NCI-H2081 (cell line): ENCODE measurements at places on chromosomes 5 and 9.
A peak's percentile ranks its signal among the peaks of the same experiment; 100 is the strongest.

- DNase-seq = no peak
These were observed 49.0 kb downstream of the SGCD start for GRCh38 chr5:156375895-156376495.

- no peak for DNase-seq
These were observed 11.2 kb downstream of the ADAMTSL2 start for GRCh38 chr9:133545494-133546286.

GRCh38 chr5:163659568-163659902 lies 154.1 kb downstream of the MAT2B start:
- no peak for DNase-seq

- no peak for DNase-seq
These were observed 1297.2 kb upstream of the WWC1 start for GRCh38 chr5:166994226-166994625.

- DNase-seq = peak; percentile 25
These were observed 315.5 kb upstream of the C9orf72 start for GRCh38 chr9:27888661-27889295.

GRCh38 chr9:75130621-75131230 lies 42.4 kb downstream of the OSTF1 start:
- no peak for DNase-seq

DNA sequence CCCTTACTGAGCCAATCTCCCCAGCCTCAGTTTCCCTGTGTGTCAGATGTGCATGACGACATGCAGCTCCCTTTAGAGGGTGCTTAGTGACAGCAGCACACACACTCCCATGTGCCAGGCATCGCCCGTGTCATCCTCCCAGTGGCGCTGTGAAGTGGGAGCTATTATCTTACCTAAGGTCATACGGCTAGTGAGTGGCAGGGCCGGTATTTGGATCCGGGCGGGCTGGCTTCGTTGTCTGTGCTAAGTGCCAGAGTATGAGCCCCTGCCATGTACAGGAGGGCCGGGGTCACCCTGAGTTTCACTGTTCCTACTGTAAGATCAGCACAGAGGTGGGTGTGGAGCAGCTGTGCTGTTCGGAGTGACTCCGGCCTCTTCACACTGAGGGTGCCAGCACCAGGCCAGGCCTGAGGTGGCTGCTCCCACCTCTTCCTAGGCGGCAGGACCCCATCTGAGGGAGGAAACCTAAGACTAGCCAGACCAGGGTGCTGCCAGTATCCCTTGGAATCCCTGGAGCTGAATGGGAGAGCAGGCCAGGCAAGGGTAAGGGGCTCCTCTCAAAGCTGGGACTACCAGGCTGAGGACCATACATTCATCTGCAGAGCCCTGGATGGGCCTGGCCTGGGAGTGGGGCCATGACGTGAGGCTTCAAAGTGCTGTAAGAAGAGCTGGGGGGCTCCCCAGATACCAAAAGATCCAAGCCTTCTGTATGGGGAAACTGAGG lies 22.5 kb downstream of the AQP7 start:
- no peak for DNase-seq

DNA sequence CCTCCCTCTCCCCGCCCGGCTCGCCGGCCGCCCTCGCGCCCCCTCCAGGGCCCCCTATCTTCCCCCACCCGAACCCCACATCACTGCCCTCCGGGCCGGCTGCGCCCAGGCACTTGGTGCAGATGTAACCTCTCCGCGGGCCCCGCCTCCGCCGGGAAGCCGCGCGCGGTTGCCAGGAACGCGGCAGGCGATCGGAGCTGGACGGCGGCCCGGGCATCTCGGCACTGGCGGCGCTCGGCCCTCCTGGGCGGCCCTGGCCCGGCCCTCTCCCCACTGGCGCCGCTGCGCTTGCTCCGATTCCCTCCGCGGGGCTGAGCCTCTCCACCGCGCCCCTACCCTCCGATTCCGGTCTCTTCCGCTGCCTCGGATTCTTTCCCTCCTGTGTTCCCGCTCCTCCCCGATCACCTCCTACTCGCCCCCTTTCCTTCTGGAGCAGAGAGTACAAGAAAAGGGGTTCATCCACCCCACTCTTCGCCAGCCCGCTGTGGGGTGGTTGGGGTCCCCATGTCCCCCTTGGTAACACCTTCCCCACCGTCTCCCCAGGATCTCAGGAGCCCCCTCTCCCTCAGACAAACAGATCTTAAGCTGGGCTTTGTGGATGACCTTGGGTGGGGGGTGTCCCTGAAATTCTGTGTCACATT lies 70.6 kb downstream of the C9orf50 start:
- DNase-seq = peak; percentile 60

DNA sequence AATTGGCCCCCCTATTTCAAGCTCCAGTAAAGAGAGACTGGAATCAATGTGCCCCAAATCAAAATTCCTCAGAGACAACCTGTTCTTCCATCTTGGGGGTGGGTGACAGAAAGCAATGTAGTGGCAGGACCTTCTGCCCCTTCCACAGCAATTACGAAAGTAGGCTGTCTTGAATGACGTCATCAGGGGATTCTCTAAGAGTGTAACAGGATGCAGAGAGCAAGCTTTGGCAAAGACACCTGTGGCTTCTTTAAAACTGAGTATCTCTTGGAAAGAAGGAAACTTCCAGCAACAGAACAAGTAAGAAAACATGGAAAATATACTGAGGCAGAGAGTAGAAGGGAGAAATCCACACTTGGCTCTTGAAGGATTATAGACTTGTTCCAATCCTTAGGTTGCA lies 247.6 kb upstream of the PDE4D start:
- DNase-seq = no peak

GRCh38 chr5:2105141-2105540 lies 222.4 kb upstream of the IRX4 start:
- no peak for DNase-seq

DNA sequence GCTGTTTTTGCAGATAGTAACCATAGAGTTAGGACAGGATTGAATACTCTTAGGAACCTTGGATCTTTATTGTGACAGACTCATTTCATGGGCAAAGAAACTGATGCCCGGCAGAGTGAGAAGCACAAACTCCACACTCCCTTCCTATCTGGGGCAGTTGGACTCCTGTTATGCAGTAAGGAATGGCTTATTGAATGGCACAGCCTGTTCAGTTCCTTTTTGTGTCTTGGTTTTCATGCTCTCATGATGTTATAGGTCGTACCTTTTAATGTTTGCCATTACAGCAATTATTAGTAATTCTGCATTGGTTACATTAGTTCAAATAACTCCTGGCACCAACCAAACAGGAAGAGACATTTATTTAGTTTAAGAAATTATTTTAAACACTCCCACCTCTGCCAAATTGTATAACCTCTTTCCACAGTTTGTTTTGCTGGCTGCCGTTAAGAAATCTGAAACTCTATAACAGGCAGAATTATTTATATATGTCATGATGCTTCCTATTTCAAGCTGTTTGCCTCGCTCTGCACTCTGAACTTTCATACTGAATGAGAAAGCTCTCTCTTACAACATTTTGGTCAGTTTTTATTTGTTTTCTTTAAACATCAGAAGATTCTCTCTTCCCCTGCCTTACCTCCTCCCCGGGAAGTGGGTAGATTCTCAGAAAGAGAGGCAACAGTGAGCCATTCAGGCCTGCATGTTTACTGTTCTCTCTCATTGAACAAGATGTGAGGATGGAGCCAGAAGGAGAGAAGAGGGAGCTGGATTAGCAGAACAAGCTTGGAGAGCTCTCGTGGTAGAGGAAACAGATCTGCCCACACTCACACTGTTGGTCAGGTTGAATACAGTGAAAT lies 144.4 kb downstream of the ARHGEF28 start:
- no peak for DNase-seq

- peak; percentile 62 for DNase-seq
These were observed 288.0 kb downstream of the ICE1 start for GRCh38 chr5:5710471-5710870.

GRCh38 chr5:66436721-66437120 lies 159.5 kb upstream of the MAST4 start:
- DNase-seq = no peak

DNA sequence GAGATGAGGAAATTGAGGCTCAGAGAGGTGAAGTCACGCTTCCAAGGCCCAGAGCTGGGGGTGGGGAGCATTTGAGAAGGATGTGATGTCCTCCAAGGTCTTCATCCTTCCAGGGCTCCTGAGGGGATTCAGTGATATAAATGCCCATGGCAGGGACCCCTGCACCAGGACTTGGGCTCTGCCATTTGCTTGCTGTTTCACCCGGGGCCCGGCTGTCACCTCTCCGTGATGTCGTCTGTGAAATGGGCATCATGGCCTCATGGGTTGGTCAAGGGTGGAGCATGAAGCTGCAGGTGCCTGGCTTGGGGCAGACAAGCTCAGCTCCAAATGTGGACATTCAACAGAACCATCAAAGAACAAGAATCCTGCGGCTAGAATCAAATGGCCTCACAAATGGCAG lies 253.1 kb downstream of the PBX3 start:
- no peak for DNase-seq

GRCh38 chr5:143214890-143215289 lies 188.6 kb downstream of the NR3C1 start:
- no peak for DNase-seq

DNA sequence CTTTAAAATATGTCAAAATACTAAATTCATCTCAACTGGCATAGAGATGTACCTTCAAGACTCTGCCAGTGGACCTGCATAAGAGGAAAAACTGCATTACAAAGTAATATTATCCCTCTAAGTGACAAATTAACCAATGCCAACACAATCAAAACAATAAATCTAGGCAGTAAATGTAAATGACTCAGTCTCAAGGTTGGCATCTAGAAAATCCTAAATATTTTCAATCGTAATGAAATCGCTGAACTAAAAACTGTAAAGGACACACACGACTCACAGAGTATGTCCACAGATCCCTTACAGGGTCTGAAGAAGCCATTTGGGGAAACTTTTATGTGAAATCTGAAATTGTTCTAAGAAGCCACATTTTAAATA lies 31.2 kb downstream of the ERMP1 start:
- DNase-seq = no peak

- DNase-seq = no peak
These were observed 42.7 kb downstream of the PTPN3 start for GRCh38 chr9:109455391-109455790.

GRCh38 chr5:113147101-113147508 lies 170.5 kb downstream of the DCP2 start:
- DNase-seq = no peak

DNA sequence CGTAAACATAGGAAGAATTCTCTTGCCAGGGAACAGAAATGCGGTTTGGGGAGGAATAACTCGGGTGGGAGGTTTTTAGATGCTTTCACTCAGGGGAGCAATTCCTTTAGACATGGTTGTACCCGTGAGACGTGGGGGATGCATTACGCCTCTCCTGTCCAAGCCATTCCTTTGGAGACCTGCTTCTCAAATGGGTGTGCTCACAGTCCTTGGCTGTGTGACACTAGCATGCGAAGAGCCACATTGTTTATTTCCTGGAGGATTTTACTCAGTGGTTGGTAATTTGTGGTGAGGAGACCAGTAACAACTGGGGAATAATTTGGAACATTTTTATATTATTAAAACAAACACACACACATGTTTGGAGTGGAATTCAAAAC lies 18.5 kb downstream of the COL15A1 start:
- DNase-seq = no peak

- DNase-seq = no peak
These were observed 59.3 kb downstream of the SLC46A2 start for GRCh38 chr9:112831281-112831851.

GRCh38 chr9:135770203-135770535 lies 68.2 kb downstream of the KCNT1 start:
- no peak for DNase-seq

GRCh38 chr9:137811283-137811870 lies 66.2 kb upstream of the CACNA1B start:
- peak; percentile 19 for DNase-seq

DNA sequence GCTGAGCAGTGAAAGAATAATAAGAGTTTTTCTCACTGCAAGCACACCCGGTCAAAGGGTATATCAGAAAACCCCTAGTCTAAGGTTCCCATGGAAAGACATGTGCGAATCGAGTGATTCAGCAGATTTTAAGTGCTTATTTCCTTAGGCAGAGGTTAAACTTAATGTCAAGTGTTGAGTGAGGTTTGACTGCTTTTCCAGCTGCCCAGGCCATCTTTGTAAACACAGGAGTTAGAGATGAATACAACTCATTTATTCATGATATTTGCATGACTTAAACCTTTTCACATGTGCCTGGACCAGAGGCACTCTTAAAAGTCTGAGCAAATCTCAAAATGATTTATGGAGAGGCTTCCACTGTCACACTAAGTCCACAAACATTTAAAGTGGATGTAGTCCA lies 137.8 kb upstream of the RGMB start:
- no peak for DNase-seq

- DNase-seq = no peak
These were observed 13.0 kb downstream of the ACTL7B start for GRCh38 chr9:108842610-108843295.

DNA sequence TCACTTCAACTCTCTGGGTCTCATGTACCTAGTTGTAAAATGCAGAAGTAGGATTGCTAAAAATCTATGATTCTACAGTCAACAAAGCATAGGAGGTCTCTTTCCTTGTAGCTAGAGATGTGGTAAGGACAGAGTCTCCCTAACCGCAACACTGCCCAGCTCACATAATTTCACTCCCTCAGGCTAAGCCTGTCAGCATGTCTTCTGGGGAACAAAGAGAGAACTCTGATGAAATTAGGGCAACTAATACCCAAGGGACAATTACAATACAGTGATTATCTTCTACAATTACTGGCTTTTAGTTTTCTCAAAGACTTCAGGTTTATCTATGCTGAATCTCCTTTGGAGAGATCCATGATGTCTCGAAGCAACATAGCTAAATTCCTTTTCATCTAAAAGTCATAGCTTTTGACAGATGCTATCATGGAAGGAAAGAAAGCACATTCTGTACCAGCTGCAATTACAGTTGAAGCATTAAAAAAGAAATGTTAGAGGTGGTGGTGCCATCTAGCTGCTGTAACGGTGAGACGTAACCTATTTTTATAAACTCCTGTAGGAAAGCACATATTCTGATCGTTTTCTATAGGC lies 141.1 kb upstream of the TARS1 start:
- peak; percentile 85 for DNase-seq
